ENCODE measurements at places on chromosomes 11 and 22.

- no peak for DNase-seq
Observed at GRCh38 chr11:7882860-7883259, 48.2 kb downstream of the OR10A6 start.

GRCh38 chr11:77758331-77758730 is 62.2 kb downstream of the RSF1 start:
- no peak for DNase-seq

- DNase-seq: peak; percentile 48
Observed at GRCh38 chr11:5808500-5809121, at the start of gene OR52N2. Gene OR52N2, plus strand, starts transcription at chr11:5808924. Its CDS starts 11,412 bp downstream, at chr11:5820336.

GRCh38 chr22:32218470-32218869 is 13.6 kb upstream of the RFPL2 start:
- DNase-seq: no peak

DNA sequence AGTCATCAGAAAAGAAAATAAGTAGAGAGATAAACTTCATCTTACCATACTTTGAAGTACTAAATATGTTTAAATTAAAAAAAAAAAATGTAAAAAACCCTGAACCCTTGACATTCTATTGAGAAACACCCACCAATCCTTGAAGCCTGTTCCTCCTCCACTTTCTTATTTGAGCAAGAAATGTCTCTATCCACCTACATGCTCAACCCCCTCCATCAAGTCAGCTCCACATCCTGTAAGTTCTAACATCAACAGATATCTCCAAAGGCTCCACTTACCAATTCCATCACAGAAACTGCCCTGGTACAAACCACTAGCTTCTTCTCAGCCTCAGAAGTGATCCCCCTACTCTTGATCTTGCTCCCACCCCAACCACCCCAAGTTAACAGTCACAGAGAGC is 32.5 kb upstream of the FAT3 start:
- no peak for DNase-seq

DNA sequence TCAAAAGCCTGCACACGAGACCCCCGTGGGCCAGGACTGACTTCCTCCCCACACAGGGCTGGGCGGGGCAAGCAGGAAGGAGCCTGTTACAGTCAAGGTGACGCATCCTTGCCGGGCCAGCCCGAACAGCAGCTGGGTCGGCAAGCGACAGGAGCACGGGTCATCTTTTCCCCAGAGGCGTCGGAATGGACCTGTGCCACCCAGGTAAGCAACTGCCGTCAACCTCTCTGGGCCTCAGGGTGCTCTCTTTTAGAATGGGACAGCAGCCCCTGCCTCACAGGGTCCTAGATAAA is at the start of gene CYTH4:
Gene CYTH4, plus strand, starts transcription at position 124 of the 293 bp plus-strand sequence. Its CDS starts 62 bp downstream, at position 186.
- DNase-seq: no peak

GRCh38 chr22:40966726-40967085 is 15.5 kb downstream of the RBX1 start:
- DNase-seq: no peak

All from DMS153 (cell line).